Smooth muscle cell of trachea (primary cell): ENCODE measurements at places on chromosomes 13 and 19. TPM values are rescaled to one million over a fixed set of nuclear protein-coding genes. Genes with fewer than 3 reads are reported as not detected.

LGALS14 gene
- total RNA-seq: not detected in 2 replicates

PSG7 gene
- total RNA-seq: 0.17 and 0.44 TPM in 2 replicates

LILRB2 gene
- total RNA-seq: not detected in 2 replicates

CYP2A7 gene
- total RNA-seq: not detected in 2 replicates

CGB2 gene
- total RNA-seq: not detected in 2 replicates

ELSPBP1 gene
- total RNA-seq: not detected in 2 replicates

ZNF420 gene
- 5.8 and 7.7 TPM in 2 replicates for total RNA-seq

ALOX5AP gene
- total RNA-seq: 0.29 and 0.50 TPM in 2 replicates

ADGRE3 gene
- not detected in 2 replicates for total RNA-seq

SOX21 gene
- total RNA-seq: not detected in 2 replicates
